ENCODE measurements at places on chromosomes 3 and 15.

DNA sequence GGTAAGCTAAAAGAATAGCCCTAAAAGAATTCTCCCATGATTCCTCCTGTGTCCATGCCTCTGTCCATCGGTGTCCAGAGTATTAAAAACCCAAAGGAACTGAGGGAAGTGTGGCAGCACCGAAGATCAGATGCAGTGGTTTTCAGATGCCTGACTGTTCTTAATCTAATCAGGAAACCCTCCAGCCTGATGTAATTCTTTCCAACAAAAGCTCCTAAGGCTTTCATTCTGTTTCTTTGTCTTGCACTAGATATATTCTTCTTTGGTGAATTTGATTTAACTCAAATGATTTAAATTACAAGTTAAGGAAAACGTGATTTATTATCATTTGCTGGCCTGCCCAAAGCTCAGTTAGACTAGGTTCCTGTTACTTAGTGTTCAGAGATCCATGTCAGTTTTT, 71.2 kb downstream of the ARHGAP31 start:
- DNase-seq: no peak

DNA sequence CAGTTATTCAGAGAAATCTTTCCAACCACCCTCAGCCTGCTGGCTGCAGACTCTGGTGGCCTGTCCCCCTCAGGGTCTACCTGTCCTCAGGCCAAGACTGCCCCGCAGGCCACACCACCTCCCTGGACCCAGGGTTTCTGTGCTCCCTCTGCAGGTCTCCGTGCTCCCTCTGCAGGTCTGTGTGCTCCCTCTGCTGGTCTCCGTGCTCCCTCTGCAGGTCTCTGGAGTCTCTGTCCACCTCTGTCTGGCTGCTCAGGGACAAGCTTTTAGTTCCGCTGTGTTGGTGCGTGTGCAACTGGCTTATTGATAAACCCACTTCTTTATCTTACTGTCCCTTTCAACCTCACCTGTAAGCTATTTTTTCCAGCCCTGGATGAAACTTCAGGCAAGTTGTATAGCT, 30.1 kb downstream of the BDH1 start:
- DNase-seq: no peak

DNA sequence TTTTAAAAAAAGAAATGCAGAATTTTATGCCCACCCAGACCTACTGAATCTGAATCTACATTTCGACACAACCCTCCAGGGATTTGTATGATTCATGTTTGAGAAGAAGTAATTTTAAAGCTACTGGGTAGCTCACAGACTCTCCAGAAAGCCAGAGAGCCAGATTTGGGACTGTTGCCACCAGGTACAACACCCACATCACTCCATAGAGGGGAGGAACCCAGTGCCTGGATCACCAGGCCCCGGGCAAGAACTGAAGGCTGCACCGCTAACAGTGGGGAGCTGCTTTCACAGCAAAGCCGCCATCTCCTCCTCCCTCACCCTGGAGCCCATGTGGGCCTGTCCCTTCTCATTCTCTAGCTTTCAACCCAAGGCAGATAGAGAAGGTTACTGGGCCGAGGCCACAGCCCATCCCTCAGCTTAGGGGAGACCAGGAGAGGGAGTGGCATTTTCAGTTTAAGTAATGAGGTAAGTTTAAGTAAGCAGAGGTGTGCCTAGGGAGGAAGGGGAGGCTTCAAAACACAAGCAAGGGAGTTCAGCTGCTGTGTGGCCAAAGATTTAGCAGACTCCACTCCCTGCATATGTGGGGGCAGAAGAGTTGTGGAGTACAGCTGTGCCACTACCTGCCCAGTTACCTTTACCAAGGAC, 109.8 kb downstream of the IL12A start:
- no peak for DNase-seq

DNA sequence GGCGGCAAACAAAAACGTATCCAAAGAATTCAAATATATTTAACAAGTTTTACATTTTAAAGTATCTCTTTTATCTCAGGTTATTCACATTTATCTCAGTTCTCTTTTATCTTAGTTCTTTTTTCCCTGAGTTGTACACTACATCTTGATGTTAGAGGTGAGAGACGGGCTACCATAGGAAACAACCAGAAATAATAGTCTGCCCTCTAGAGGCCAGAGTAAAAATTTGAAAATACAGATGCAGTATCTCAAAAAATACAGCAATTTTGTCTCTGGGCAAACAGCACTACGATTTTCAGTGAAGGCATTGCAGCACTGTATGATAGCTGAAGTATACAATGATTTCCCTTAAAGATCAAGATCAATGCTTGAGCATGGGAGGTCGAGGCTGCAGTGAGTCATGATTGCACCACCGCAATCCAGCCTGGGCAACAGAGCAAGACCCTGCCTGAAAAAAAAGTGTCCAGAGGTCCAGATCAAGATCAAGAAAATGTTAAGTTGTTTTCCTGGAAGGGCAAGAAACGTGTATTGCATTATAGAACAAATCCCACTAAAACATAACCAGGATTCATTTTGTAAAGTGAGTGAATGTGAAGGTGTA, 82.6 kb upstream of the ATP11B start:
- DNase-seq: no peak

DNA sequence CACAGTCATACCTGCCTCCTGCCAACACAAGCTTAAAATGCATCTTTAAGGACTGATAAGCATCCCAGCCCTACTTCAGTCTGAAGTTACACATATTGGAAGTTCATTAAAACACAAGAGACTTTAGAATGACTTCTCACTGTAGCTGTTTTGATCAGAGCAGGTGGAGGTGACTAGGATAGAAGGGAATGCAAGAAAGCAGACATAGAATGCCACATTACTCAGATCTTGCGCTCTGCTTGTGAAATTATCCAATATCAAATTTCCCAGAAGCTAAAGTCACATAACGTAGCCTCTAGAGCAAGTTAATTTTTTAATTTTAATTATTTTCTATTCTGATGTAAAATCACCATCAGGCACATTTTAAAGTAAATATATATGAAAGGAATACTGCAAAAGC, 306.5 kb downstream of the PLOD2 start:
- DNase-seq: no peak

DNA sequence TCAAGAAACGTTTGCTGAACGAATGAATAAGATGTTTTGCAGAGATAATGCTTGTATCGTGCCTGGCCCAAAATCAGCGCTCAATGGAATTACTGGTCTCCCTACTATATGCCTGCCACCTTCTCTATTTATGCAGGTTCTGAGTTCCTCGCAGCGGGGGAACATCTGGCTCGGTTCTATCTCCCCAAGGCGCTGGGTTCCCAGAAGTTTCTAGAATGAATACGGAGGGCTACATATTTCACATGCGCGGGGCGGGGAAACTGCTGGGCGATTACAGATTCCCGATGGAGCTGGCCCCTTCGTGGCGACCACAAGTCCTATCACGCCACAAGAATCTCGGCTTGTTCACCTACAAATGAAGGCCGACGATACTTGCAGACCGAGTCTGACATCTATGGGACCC, 411 bp upstream of the EIF2B5 start:
- no peak for DNase-seq

GRCh38 chr3:47432673-47433072, 43.1 kb downstream of the SCAP start:
- DNase-seq: no peak

GRCh38 chr15:60259469-60259868, 138.3 kb downstream of the ANXA2 start:
- no peak for DNase-seq

DNA sequence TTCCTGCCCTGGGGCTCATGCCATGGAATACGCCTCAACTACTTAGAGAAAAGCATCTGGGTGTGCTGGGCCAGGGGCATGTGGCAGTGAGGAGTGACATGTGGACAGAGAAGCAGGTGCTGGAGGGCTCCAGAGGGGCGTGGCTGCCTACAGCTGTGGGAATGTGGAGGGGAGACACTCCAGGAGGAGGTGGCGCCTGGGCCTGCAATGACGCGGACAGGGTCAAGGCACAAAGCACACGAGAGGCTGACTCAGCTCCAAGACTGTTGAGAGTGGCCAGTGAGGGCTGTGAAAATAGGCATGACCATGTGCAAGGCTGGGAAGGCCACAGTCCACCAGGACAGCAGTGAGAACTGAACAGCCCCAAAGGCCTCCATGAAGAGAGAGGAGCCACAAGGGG, 48.5 kb downstream of the PTH1R start:
- DNase-seq: no peak

- no peak for DNase-seq
Observed at GRCh38 chr3:112115161-112115739, 17.8 kb downstream of the GCSAM start.

DNA sequence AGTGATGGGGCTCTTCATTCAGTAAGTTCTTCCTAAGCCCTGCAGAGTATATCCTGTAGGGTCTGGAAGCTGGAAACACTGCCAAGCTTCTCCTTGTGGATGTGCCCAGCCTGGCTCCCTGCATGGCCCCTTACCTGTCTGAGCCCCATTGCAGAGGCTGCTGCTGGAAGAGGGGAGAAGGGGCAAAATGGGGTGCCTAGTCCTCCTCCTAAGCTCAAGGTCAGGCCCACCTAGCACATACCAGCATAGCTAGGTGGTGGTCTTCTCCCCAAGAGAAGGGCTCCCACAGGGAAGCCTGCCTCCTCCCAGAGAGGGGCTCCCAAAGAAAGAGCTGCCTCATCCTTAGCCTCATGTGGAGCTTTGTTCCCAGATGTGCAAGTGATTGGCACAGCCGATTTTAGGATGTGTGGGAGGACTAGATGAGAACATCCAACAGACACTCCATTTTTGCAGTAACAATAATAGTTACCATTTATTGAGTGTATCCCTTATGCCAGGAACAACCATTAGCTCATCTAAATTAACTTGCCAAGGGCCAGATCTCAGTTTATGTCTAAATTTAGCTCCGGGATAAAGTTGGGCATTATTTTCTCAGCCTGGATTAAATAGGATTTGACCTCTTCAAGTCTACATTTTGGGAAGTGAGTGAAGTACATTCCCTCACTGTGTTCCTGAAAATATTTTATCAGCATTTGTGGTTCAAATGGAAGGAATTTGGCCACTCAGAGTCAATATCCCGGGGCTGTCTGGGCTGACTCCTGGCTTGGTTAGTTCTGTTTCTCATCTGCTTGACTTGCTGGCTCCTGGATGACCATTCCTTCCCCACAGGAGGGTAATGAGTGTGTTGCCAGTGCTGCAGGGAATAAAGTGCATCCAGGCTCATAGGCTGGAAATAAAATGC, 291.1 kb upstream of the ROPN1 start:
- no peak for DNase-seq

DNA sequence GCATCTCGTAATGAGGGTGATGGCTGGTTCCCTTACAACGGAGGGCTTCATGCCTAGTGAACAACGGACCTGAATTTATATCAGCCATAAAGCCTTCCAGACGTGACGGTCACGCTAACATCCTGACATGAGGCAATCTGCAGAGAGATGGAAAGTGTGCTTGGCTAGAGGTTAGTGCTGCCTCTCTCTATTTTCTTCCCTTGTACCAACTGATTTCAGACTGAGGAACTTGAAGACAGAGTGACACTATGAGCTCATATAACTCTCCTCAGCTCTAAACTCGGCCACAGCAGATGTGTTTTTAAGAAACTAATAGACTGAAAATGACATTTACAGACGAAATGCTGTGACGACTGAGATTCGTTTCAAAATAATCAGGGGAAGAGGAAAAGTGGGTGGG, 122.4 kb downstream of the XXYLT1 start:
- no peak for DNase-seq

GRCh38 chr15:31869686-31870307, 160.5 kb upstream of the CHRNA7 start:
- DNase-seq: no peak

GRCh38 chr15:35630532-35630931, 84.6 kb upstream of the DPH6 start:
- no peak for DNase-seq

DNA sequence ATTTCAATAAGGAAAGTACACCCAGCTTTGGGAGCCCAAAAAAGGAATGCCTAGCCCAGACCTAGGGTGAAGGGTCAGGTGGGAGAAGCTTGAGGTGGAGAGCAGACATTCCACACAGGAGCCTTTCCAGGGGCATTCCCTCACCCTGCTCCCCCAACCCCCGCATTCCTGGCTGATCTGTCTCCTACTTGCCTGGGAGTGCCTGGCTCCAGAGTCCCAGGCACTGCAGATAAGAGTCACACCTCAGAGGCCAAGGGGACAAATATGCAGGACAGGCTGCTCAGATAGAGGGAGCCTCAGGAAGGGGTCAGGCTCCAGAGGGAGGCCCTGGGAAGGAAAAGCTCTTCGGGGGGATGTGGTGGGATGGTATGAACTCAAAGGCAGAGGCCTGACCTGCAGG, 20.8 kb upstream of the HCN4 start:
- DNase-seq: no peak

DNA sequence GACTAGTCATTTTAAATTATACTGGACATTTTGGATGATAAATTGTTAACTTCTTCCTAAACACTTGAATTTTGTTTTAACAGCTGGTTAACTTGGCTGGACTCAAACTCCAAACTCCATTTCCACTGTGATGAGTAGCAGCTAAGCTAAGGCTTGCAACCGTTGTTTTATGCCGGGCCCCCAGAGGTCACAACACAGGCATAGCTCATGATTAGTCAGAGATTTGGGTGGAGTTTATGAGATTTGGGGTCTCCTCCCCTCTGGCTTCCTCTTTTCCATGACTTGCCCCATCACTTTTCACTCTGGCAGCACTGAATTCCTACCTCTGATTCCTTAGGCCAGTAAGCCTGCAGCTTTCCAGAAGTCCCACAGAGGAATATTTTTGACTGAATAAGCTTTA, 12.8 kb downstream of the THAP10 start:
- DNase-seq: no peak

DNA sequence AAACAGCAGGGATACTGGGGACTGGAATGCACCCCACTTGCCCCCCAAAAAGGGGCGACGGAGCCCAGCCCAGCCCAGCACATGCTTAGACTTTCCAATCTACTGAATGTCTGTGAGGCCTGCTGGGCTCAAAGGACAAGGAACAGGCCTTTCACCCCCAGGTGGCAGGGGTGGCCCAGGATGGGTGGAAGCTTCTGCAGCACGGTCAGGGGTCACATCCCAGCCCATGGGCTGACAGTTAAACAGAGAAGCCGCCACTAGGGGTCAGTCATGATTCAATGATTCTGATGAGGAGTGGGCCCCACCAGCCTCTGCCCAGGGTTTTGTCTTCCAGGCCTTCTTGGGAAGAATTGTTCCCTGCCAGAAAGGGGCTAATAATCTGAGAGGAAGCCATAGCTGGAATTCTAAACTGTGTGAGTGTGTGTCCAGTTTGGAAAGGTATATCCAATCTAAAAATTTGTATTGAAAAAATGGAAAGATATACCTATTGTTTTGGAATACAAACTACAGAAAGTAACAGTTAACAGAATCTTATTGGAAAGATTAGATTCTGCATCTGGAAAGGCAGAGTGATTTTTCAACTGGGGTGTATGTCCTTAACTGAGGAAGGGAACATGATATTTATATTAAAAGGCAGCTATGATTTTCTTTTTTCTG, 2.2 kb downstream of the CHRNB4 start:
- no peak for DNase-seq

GRCh38 chr3:70096376-70097066, 97.0 kb downstream of the SAMMSON start:
- DNase-seq: no peak

- DNase-seq: no peak
Observed at GRCh38 chr3:65669163-65669875, 369.4 kb downstream of the MAGI1 start.
